ENCODE measurements at places on chromosomes 6 and 20.

DNA sequence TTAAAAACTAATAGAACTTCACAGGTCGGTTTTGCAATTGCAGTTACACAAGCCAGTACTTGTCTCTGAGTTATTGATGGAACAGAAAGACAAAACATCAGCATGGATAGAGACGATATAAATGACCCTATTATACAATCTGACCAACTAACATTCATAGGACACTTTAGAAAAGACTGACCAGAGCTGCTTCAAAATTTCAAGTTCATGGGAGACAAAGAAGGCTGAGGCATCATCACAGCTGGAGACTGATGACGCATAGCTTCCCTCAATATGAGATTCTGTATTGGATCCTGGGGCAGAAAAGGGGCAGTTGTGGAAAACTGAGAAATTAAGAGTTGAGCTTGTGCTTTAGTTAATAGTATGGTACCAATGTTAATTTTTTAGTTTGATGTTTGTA is 174.0 kb downstream of the THBS2 start:
- no peak for DNase-seq

- DNase-seq = peak; percentile 27
These were observed 891 bp downstream of the RSPO3 start for GRCh38 chr6:127119102-127120022.

DNA sequence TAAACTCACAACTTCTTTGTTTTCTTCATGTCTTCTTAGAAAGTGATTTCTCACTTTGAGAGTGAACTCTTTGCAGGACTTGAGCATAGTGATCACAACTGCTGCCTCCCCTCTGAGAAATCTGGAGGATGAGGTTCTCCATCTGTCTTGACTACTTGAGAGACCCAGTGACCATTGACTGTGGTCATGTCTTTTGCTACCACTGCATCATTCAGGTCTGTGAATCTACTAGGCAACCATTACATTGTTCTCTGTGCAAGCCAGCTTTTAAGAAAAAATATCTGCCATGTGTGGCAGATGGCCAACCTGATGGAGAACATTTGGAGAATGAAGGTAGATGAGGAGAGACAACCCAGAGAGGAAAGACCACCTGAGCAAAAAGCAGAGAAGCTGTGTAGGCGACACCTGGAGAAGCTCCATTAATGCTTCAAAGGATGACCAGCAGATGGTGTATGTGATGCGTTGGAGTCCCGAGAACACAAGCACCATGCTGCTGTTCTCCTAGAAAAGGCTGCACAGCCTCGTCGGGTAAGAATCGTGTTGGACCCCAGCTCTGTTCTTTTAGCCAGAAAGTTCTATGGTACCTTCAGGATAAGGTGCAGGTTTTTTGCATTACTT is 25.1 kb upstream of the TRIM26 start:
- DNase-seq = peak; percentile 39

DNA sequence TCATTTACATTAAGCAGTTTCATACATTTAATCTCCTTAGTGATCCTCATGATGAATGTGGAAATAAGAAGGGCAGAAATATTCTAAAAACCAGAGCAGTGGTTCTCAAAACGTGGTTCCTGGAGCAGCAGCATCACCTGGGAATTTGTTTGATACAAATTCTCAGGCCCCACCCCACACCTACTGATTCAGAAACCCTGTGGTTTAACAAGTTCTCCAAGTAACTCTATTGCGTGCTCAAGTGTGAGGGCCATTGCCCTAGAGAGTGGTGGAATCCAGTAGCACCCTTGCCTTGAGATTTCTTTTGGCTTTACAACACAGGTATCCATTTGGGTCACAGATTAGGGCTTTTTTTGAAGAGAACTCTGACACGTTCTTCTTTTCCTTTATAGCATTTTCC is 354.6 kb upstream of the FLRT3 start:
- DNase-seq = no peak

DNA sequence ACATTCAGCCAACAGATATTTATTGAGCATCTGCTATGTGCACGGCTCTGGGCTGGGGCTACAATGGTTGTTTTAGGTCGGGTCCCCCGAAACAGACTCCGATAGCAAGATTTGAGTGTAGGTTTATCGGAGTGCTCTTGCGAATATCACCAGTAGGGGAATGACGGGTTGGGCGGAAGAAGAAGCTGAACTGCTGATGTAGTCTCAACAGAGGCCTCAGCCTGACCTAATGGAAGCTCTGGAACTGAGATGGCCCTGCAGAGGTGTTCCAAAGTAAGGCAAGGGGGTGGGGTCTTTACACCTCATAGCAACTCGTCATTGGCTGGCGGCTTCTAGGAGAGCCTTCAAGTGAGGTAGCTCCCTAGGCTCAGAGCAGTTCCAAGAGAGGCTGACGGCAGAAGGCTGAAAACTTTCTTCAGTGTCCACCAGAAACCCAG is 1.1 kb downstream of the L3MBTL1 start:
- no peak for DNase-seq

DNA sequence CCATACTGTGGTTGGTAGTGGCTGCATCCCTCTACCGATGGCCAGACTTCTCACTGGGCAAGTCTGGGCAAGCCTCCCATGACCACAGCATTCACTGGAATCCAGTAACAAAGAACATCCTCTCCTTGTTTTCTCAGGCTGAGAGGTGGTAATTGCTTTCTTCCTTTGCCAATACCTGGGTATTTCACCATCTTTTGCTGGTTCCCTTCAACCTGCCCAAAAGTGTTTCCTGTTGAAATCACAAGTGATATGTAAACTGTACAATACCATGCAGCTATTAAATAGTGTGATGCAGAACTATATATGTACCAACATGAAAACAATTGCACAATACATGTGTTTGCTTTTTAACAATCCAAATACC is at the start of gene PTCHD4:
Gene PTCHD4, minus strand, starts transcription at position 55 of the 364 bp plus-strand sequence. CDS start 42,240 bp downstream, outside the sequence.
- DNase-seq = no peak

- DNase-seq = no peak
These were observed 5.0 kb upstream of the BCLAF1 start for GRCh38 chr6:136294621-136295020.

DNA sequence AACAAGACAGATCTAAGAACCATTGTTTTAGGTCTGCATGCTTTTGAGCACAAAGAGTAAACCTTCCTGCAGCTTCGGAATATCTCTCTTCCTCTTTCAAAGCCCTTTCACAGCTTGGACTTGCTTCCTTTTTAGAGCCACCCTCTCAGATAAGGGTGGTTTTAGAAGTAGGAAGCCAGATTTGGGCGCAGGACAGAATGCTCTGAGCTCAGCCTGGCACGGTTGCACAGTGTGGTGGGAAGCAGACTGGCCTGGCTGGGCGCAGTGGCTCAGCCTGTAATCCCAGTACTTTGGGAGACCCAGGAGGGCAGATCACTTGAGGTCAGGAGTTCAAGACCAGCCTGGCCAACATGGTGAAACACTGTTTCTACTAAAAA is 35.6 kb upstream of the PNRC1 start:
- DNase-seq = no peak

- no peak for DNase-seq
These were observed 93.7 kb upstream of the SCGN start for GRCh38 chr6:25558155-25558817.

GRCh38 chr20:55741801-55742200 is 263.5 kb downstream of the CBLN4 start:
- DNase-seq = no peak

DNA sequence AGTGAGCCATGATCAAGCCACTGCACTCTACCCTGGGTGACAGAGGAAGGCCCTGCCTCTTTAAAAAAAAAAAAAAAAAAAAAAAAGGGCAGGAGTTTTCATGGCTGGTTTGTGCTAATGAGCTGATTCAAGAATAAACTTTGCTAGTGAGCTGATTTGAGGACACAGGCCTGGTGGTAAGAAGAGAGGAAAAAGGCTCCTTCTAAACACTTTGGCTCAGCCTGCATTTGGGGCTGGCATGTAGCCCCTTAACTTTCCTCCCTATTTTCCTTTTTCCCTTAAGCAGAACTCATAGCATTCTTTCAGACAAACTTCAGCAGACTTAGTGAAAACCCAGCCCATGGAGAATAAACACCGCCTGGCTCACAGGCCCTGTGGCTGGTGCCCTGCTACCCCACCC is 432.7 kb downstream of the PTPRT start:
- DNase-seq = no peak

- no peak for DNase-seq
These were observed 3.8 kb upstream of the SLC17A1 start for GRCh38 chr6:25835442-25836283.

- no peak for DNase-seq
These were observed 167.0 kb upstream of the SASH1 start for GRCh38 chr6:148175550-148176188.

- DNase-seq = no peak
These were observed 251.9 kb upstream of the IRAK1BP1 start for GRCh38 chr6:78615430-78615904.

GRCh38 chr6:6402006-6402405 is 81.5 kb upstream of the F13A1 start:
- DNase-seq = no peak

DNA sequence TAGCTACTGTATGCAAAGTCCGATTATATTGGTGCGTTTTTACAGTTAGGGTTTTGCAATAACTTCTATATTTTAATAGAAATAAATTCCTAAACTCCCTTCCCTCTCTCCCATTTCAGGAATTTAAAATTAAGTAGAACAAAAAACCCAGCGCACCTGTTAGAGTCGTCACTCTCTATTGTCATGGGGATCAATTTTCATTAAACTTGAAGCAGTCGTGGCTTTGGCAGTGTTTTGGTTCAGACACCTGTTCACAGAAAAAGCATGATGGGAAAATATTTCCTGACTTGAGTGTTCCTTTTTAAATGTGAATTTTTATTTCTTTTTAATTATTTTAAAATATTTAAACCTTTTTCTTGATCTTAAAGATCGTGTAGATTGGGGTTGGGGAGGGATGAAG is 13.7 kb upstream of the PLCG1 start:
- DNase-seq = no peak

DNA sequence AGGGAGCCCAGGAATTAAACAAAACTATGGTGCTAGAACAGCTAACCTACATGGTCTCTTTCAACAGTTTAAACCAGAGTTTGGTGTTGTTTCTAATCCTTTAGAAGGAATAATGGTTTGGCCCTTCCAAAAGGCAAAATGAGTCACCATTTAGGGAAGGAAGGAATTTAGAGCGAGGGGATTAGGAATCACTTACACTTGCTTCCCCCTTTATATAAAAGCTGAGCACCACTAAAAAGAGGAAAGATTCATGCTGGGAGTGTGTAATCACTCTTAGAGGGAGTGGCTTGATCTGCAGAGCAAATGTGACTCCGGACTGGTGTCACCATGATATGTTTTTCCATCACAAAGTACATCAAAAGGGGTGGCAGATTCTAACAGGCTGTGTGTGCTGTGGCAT is 63.6 kb downstream of the F13A1 start:
- DNase-seq = no peak

- no peak for DNase-seq
These were observed 270.0 kb upstream of the SOX4 start for GRCh38 chr6:21323577-21323976.

- no peak for DNase-seq
These were observed 7.2 kb downstream of the SSTR4 start for GRCh38 chr20:23042270-23042669.

GRCh38 chr20:56060486-56060885 is 55.2 kb upstream of the CBLN4 start:
- no peak for DNase-seq

DNA sequence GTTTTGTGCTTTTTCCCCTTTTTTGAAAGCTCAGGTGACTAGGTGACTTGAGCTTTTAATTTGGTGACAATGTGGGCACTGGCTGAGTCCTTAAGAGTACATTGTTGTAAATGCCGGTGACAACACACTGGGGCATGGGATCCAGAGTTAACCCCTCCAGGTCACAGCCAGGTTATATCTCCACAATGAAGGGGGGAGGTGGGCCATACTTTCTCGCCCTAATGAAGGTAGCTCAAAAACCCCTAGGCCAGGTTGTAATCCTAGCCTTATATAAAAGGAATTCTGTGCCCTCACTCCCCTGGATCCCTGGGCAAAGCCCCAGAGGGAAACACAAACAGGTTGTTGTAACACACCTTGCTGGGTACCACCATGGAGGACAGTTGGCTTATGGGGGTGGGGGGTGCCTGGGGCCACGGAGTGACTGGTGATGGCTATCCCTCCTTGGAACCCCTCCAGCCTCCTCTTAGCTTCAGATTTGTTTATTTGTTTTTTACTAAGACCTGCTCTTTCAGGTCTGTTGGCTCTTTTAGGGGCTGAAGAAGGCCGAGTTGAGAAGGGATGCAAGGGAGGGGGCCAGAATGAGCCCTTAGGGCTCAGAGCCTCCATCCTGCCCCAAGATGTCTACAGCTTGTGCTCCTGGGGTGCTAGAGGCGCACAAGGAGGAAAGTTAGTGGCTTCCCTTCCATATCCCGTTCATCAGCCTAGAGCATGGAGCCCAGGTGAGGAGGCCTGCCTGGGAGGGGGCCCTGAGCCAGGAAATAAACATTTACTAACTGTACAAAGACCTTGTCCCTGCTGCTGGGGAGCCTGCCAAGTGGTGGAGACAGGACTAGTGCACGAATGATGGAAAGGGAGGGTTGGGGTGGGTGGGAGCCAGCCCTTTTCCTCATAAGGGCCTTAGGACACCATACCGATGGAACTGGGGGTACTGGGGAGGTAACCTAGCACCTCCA is 2.2 kb upstream of the VEGFA start:
- no peak for DNase-seq

- no peak for DNase-seq
These were observed 286.8 kb downstream of the NKAIN2 start for GRCh38 chr6:124090491-124090890.

- DNase-seq = no peak
These were observed 69.1 kb downstream of the FIG4 start for GRCh38 chr6:109760208-109760607.

GRCh38 chr6:125157280-125157679 is 3.7 kb downstream of the TPD52L1 start:
- no peak for DNase-seq

DNA sequence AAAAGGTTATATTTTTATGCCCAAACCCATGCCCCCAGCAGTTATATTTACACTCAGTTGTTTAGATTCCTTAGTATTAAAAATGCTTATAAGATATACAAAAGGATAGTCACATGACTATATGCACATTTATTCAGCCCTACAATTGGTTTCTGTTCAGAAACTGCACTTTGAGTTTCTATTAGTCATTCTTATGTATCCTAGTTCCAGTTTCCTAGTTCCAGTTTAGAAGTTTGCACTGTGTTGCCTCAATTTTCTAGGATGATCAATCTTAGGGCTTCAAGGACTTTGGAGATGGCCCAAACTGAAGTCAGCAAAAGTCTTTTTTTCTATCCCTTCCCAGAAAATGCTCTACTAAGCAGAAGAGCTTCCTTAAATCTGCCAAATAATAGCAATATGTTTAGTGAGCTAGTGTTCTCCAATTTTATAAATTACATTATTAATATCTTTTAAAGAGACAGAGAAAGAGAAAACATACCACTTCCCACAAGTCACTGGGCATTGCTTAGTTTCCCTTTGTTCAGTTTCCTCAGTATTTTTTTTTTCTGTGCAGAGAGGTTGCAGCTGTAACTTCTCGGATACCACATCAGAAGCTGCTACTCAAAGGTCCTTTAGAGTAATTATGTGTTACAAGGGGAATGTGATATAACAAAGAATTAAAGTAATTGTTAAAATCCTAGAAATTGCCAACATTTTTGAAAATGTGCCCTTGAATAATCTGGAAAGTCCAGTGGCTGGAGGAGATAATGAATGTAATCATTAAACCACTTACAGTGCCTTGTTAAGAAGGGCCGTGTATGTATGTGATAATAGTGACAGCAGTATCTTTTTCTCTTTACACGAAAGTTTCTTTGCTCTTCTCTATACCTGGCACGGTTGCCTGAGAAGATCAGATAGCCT is 138.8 kb downstream of the KHDRBS2 start:
- no peak for DNase-seq

- DNase-seq = no peak
These were observed 164.5 kb downstream of the ERMARD start for GRCh38 chr6:169915769-169916550.

- no peak for DNase-seq
These were observed 490.7 kb upstream of the BTBD3 start for GRCh38 chr20:11426948-11427347.
